Fibroblast of the aortic adventitia (primary cell): ENCODE measurements at places on chromosomes 16 and 17. TPM values are rescaled to one million over a fixed set of nuclear protein-coding genes. Genes with fewer than 3 reads are reported as not detected.

DNA sequence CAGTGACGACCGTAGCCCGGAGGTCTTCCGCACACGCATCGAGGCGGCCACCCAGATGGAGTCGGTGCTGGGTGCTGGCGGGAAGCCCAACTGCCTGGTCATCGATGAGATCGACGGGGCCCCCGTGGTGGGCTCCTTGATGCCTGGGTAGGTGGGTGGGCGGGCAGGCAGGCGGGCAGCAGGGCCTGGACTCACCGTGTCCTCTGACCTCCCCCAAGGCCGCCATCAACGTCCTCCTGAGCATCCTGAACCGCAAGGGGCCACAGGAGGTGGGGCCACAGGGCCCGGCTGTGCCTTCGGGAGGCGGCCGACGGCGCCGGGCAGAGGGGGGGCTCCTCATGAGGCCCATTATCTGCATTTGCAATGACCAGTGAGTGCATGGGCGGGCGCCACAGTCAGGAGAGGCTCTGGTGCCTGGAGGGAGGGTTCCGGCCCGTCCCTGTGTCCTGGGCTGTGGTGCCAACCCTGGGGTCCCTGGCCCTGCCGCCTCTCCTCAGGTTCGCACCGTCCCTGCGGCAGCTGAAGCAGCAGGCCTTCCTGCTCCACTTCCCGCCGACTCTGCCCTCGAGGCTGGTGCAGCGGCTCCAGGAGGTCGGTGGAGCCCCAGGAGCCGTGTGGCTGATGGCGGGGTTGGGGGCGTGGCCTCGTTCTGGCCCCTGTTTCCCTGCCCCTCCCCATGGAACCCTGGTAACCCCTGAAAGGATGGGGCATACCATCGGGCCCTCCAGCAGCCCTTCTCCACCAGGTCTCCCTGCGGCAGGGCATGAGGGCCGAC lies 4.0 kb downstream of the CHTF18 start:
- DNase-seq, result no peak

The MT1G gene
- total RNA-seq, result not detected in 2 replicates

DNA sequence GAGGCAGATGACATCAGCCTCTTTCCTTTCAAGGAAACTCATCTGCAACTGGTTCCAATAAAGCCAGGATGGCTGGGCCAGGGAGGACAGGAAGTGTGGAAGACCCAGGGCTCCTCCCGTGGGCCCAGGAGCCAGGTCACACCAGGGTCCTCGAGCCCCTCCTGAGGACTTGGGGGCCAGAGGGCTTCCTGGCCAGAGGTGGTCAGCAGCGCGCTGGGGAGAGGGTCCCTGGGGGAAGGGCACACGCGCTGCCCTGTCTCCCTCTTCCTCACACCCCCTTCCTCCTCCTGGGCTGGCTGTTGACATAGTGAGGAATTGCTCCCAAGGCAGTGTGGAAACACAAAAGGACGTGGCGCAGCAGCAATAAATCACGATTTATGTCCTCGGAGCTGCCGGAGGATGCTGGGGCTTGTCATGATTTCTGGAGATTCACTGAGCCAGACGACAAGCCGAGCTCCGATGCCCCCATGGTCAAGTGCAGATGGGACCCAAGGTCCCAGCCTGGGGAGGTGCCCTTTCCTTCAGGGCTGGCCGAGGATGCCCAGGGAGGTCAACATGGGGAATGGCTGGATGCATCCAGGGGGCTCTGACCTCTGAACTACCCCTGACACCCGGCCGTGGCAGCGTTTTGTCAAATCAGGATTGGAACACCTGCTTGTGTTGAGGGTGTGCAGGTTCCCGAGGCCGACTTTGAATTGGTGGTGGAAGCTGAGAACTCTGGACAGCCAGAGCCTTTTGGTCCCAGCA lies 152.6 kb downstream of the IRF8 start:
- no peak for DNase-seq

GRCh38 chr17:52536489-52536888 lies 378.0 kb upstream of the CA10 start:
- no peak for DNase-seq

DNA sequence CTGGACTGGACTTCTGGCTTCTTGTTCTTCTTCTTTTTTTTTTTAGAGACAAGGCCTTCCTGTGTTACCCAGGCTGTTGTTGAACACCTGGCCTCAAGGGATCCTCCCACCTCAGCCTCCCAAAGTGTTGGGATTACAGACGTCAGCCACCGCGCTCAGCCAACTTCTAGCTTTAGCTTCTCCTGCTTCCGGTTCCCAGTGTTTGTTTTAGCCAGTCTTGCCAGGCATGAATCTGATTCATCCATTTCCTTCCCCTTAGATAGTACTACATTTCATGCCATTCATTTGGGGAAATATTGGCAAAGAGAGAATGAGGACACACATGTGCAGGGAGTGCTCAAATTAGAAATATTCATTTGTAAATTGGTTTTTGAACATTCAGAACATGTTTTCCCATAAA lies 12.1 kb upstream of the NDUFAB1 start:
- DNase-seq, result peak; percentile 68

DNA sequence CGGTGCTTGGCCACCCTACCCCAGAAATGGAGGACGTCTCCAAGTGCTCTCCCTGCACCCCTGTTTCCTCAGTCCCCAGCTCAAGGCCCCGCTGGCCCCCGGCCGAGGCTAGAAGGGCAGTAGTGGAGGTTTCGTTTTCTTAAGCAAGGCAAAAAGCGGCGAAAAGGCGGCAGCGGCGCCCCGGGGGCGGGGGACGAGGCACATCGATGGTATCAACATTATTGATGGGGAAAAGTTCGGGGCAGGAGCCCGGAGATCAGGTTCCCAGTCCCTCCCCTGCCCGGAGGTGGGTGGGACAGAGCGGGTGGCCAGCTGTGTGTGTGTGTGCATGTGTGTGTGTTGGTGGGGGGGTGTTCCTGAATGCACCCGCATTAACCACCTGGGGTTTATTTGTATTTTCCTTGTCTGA lies 4.1 kb upstream of the SALL1 start:
- no peak for DNase-seq

GRCh38 chr16:64149756-64150155 lies 972.1 kb downstream of the CDH11 start:
- DNase-seq, result no peak

The MPV17L gene
- 1.1 and 3.3 TPM in 2 replicates for total RNA-seq

The MT1M gene
- total RNA-seq, result 3.4 and 10.3 TPM in 2 replicates

- no peak for DNase-seq
Measured at GRCh38 chr16:87742781-87743490, 22.9 kb downstream of the KLHDC4 start.

The ITGAX gene
- total RNA-seq, result not detected in 2 replicates

GRCh38 chr16:49698931-49699840 lies 156.7 kb downstream of the ZNF423 start:
- peak; percentile 82 for DNase-seq

DNA sequence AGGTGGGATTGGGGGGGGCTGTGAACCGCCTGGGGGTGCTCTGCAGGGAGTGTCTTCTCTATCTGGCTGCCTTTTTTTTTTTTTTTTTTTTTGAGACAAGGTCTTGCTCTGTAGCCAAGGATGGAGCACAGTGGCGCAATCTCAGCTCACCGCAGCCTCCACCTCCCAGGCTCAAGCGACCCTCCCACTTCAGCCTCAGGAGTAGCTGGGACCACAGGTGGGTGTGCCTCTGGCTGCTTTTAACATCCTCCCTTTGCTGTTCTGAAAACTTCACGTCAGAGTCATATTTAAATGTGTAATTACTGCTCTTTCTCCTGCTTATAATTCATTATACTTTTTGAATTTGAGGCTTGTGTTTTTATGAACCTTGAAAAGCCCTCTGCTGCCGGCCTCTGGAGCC lies 78.4 kb downstream of the ZNF778 start:
- DNase-seq, result peak; percentile 28

- DNase-seq, result peak; percentile 62
Measured at GRCh38 chr16:58732545-58733247, 1.4 kb downstream of the GOT2 start.

DNA sequence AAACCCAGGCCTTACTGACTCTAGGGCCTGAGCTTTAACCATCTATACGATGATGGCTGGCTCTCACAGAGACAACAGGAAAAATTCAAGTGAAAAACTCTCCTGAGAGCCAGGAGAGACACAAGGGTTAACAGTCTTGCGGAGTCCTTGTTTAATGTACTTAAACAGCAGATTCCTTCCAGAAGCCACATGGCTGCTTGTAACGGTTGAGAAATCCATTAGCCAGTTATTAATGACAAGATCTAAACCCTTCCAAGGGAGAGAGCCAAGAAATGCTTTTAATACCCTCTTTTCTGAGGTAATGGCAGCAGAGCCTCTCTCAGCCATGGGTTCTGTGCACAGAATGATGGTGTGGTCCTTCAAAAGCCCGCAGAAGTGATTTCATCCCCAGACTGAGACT lies 5.2 kb upstream of the ALDOA start:
- no peak for DNase-seq
